ENCODE measurements at places on chromosomes 3 and 15. TPM values are rescaled to one million over a fixed set of nuclear protein-coding genes. Genes with fewer than 3 reads are reported as not detected.
A peak's percentile ranks its signal among the peaks of the same experiment; 100 is the strongest.

GRCh38 chr15:32104061-32104995, 74.0 kb downstream of the CHRNA7 start:
- DNase-seq: no peak
- H3K36me3 ChIP-seq: no peaks in the 10 kb centered on the region
- no peaks in the 10 kb centered on the region for H3K4me1 ChIP-seq
- no peak overlapping the region for H3K4me3 ChIP-seq
- no peak overlapping the region for H3K27ac ChIP-seq

DNA sequence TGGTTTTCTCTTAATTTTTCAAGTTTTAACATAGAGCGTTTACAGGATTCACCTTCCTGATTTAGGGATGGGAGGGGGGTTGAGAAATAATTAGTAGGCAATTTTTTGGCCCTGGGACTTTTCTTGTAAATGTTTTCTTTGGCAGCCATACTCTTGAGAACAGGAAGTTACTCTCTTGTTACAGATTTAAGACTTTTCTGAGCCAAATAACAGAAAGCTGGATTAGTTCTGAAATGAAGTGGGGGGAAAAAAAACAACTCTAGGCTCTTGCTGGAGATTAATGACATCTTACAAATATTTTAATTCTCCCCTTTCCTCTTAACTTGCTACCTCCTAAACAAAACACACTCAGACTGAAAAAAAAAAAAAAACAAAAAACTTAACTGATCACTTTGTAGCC, 13.8 kb upstream of the POLR2M start:
- H3K4me3 ChIP-seq: no peak overlapping the region
- no peaks in the 10 kb centered on the region for H3K4me1 ChIP-seq
- no peaks in the 10 kb centered on the region for H3K27me3 ChIP-seq
- H3K36me3 ChIP-seq: no peaks in the 10 kb centered on the region

GRCh38 chr15:77013776-77014131, 18.8 kb downstream of the PSTPIP1 start:
- H3K27me3 ChIP-seq: peaks cover 93% of the 10 kb centered on the region
- no peak overlapping the region for H3K4me3 ChIP-seq
- peak overlapping the region; percentile 34 for H3K27ac ChIP-seq
- no peaks in the 10 kb centered on the region for H3K4me1 ChIP-seq
- H3K36me3 ChIP-seq: peaks cover 5% of the 10 kb centered on the region
- peak; percentile 50 for DNase-seq

DNA sequence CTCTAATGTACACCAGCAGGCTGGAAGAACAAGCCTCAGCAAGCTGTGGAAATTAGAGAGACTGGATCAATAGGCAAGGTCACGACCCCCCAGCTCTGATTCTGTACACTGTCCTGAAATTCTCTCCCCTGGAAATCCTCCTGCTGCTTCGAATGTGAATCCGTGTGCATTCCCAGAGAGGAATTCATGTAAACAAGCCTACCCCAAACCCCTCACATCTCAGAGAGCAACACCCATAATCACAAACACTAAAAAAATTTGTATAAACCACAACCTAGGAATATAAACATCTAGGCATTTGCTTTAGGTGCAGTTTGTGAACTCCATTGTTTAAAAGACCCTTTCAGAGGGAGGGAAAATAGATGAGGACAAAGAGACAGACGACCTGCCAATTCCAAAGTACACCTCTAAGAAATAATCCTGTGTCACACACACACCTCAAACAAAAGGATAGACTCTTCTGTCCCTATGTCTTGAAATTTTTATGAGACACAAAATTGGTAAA, 325.2 kb downstream of the WDR72 start:
- no peaks in the 10 kb centered on the region for H3K36me3 ChIP-seq
- no peak overlapping the region for H3K4me3 ChIP-seq
- no peaks in the 10 kb centered on the region for H3K27me3 ChIP-seq

Gene IL17RB
- total RNA-seq: 16.0 TPM

Data from Calu3 (cell line).